ENCODE measurements at places on chromosomes 2 and 18.

DNA sequence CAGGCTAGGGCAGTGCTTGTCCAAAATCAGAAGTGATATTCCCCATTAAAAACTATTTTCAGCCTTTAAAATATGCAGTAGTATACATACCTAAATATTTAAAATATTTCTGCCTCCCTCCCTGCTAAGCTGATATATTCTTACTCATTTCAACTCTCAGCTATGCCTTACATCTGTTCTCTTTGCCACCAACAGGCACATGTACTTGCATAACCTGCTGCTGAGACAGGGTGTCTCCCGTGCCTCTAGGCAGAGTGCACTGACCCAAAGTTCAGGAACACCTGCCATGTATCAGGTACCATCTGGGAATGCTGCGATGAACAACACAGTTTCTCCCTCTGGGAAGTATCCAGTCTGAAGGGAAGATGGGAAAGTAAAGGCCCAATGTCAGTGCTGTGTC, 91.7 kb downstream of the STK39 start:
- DNase-seq: no peak

GRCh38 chr2:160582081-160582480, 88.5 kb upstream of the RBMS1 start:
- DNase-seq: no peak

DNA sequence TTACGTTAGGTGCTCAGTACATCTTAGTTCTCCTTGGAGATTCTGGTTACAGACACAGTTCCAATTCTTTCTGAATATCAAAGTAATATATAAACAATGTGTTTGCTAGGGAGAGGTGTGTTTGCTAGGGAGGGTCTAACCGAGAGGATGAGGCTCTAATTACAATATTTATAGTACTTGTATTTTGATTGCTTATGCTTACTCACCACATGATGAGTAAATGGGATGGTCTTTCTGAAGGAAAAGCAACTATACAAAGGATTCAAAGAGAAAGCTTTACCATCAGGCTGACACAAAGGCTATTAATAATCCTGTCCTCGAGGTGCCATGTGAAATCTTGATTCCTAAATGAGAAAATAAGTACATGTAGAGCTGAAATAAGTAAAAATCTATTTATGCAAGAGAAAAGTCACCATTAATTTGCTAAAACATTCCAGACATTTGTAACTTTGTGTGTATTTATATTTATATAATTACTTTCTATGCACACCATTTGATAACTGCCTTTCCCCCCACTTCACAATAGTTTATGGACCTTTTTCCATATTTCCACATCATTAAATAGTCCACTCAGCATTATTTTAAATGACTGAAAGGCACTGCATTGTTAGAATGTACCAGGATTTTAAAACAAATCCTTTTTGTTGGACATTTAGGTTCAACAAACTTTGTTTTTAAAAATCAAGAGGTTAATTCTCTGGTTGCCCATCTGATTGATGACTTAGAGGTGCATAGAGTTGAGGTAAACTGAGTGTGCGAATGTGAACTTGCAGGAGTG, 94.5 kb upstream of the FN1 start:
- no peak for DNase-seq

DNA sequence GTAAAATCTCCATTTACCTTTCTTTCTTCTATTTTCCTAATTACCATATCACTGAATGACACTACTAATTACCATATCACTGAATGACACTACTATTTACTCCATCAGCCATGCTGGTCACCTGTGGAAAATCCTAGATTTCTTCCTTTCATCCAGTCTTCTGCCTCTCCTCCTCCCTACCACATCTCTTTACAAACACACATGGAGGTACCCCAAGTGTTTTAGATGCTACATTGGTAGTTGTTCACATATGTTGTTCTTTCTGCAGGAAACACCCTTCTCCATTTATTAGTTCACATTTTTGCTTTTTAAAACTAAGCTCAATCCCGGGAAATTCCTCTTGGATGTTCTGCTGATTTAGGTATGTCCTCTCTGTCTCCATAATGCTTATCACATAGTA, 134.0 kb downstream of the IKZF2 start:
- no peak for DNase-seq

DNA sequence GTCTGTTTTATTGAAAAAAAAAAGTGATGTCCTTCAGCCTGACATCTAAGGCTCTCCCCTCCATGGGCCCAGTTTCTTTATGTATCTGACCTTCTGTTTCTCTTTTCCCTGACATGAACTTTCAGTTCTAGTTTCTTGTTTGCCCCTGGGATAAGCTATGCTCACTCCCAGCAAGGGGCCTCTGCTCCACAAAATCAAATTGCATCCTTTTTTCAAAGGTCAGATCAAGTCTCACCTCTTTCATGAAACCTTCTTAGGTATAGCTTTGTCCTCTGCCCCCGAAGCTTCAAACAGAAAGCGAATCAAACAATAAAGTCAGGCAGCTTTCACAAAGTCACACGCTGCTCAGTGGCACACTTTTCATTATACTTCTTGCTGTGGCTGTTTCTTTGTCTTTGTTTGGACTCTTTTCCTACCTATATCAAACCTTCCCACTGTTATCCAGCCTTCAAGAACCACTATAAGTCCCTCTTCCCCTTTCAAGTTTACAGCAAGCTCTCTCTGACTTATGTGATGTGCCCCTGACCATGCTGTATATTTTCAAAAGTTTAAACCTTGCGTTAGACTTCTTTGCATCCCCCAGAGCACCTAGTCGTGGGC, 23.3 kb downstream of the MAP3K19 start:
- no peak for DNase-seq

DNA sequence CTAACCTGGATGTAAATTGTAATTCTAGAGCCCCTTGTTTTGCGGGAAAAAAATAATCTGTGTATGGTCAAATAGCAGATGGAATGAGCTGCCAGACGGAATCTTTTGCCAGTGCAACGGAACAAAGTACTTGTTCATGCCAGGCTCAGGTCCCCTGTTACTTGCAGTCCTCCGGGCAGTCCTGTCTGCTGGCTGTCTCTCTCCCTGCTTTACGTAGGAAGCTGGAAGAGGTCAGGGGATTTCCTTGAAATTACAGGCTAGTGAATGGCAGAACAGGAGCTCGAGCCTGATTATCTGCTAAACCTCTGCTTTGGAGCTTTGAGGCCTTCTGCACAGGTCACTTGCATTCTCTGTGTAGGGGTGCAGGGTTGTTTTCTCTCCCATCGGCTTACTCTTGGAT, 54.8 kb downstream of the LRRFIP1 start:
- DNase-seq: no peak

DNA sequence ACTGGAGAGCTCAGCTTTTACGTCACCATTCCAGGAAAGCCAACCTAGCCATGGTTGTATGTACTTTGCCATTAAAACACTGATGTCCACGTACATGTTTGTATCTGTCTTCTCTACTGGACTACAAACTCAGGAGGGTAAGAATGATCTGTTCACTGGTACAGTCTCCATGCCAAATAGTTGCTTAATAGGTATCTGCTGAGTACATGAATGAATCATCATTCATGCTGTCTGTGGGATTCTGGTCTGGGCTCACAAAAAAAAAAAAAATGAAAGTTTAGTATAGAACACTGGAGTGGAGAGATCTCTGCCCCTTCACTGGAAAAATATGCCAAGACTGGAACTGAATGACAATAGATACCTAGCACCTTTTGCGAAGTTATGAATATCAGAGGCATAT, 102.6 kb upstream of the ITGA4 start:
- DNase-seq: no peak

- no peak for DNase-seq
Observed at GRCh38 chr2:167749016-167749415, 498.4 kb downstream of the STK39 start.

GRCh38 chr2:159933040-159933726, 129.2 kb downstream of the PLA2R1 start:
- no peak for DNase-seq

DNA sequence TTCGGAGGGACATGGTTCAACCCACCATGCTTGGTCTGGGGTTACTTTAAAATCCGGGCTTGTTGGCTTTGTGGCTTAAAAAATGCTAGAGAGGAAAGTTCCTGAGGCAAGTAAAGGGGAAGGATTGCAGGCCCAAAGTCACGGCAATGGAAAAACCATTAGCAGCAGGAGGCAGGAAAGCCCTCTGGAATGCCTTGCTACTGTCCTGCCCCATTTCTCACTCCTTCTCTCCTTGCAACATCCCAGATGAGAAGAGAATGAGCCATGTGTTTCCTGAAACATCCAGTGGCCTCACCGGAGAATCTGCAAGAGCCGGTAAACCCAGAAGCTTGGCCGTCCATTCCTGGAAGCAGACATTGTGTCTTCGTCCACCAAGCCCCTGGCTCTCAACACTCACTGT, 97.4 kb upstream of the LCLAT1 start:
- DNase-seq: no peak

DNA sequence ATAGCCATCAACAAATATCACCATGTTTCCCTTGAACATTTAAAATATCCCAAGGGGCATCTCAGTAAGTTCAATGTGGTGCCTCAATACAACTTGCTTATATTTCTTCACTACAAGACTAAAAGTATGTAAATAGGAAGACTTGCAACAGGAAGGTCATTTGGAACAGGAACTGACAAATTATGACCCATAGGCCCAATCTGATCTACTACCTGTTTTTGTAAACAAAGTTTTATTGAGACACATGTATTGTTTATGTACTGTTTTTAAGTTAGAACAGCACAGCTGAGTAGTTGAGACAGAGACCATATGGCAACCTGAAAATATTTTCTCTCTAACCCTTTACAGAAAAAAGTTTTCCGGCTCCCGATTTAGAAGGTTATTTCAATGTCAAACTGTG, 154.8 kb upstream of the TFPI start:
- DNase-seq: no peak

- DNase-seq: no peak
Observed at GRCh38 chr18:55054021-55054990, 95.0 kb upstream of the CCDC68 start.

GRCh38 chr2:180625006-180625844, 355.2 kb upstream of the UBE2E3 start:
- DNase-seq: no peak

DNA sequence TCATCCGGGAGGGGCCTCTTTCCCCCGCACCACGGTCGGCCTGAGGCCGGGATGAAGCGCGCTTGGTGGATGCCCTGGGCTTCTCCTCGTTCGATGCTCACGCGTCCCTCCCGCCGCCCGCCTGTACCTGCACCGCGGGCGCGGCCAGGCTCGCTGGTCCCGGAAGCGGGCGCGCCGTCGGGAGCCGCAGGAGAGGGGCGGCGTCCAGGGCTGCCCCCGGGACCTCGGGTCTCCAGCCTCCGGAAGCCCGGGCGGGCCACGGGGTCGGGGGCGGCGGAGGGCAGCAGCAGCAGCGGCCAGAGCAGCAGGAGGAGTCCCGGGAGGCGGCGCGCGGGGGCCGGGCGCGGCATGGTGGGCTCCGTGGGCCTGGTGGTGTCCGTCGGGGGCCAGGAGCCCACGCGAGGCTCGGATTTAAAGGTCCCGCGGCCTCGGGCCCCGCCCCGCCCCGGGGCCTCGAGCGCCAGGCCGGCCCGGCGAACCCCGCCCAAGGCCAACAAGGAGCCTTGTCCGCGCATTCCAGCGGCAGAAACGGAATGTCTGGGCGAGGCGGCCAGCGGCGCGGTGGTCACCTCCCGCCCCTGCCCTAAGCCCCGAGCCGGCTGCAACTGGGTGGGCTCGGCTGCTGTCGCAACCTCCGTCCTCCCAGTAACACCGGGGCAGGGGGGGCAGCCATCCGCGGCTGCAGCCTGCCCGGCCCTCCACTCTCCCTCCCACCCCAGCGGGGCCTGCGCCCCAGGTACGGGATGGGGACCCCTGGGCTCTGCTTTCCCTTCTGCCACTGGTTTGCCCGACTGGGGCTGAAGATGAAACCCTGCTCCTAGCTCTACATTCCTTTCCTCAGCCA, at the start of gene MATN3:
Gene MATN3 (minus strand): TSS at position 387 of the 844 bp plus-strand sequence. CDS start 37 bp downstream, at position 350.
- peak; percentile 45 for DNase-seq

DNA sequence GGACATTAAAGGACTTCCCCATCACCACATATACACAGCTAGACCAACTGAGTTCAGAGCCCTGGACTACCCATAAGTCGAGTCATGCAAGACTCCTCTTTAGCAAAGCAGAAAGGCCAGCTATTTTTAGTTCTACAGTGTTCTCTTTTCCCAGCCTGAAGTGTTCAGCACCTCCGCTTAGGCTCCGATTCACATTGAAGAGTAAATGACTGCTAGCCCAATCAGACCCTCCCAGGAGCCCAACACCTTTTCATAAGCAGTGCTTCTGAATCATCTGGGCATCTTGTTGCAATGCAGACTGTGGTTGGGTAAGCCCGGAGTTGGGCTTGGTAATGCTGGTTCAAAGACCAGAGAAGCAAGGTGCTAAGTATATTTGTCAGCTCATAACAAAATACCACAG, 138.6 kb upstream of the MSH6 start:
- DNase-seq: no peak

DNA sequence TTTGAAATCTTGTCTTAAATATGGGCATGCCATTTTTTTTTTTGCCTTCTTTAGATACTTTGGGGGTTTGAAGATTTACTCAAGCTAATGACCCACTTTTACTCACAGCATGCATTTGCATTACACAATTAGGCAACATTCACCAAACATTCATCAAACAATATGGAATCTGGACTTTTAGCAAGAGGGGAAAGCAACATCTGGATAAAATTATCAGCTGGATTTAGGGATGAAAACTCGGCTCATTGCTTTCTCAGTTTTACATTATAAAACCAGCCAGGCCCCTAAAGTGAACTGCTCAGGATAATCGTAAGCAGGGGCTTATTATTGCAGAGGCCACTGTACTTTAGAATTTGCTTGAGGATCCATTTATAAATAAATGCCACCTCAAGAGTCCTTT, 44.7 kb downstream of the SOX11 start:
- DNase-seq: no peak

- no peak for DNase-seq
Observed at GRCh38 chr2:100075532-100075931, 66.9 kb downstream of the AFF3 start.

DNA sequence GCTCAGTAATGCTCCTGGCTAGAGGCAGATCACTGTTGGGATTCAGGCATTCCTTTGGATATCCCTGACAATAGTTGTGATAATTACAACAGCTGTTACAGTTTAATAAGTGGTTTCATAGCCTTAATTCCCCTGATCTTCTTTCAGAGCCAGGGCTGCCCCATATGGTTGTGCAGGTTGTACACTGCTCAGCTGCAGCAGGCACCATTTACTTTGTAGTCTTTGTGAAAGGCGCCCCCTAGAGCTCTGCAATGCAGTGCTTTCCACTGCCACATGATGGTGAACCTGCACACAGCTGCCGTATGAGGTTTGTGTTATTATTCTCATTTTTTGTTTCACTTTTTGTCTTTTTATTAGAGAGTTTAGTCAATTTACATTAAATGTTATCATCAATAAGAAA, 239.1 kb downstream of the KCNS3 start:
- peak; percentile 25 for DNase-seq

GRCh38 chr2:11910971-11911370, 164.5 kb downstream of the LPIN1 start:
- no peak for DNase-seq

- no peak for DNase-seq
Observed at GRCh38 chr2:196113061-196113974, 44.7 kb upstream of the DNAH7 start.
